Psoas muscle (tissue), 8 donors: ENCODE measurements at places on chromosomes 6 and 20. TPM values are rescaled to one million over a fixed set of nuclear protein-coding genes. Genes with fewer than 3 reads are reported as not detected.

The CSTF1 gene
- polyA plus RNA-seq: 12.1 TPM

DNA sequence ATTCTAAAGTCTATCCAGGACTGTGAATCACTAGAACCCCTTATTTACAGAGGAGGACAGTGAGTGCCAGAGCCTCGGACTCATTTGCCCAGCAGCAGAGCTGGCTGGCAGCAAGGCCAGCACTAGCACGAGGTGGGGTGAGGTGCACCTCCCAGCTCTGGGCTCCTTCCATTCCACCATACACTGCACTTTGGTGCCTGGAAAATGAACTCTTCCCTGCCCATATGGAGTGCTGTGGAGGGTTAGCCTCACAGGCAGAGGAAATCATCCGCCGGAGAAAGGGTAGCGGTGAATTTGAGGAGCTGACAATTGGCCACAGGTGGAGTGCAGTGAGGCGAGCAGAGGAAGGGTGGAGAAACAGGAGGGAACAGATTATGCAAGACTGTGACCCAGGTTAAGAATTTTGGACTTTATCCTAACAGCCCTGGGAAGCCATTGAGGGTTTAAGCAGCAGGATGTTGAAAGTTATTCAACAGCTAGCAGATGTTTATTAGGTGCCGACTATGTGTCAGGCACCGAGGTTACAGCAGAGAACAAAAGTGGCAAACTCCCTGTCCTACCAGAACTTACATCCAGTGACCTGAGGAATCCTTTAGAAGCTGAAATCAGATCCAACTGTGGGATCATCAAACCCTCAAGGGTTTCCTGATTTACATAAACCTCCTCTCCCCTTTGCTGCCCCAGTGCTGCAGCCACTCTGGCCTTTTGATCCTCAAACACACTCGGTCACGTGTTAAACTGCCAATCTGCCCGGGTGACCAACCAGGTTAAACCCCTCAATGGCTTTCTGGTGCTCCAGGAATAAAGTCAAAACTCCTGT is 6.2 kb downstream of the TRIM26 start:
- DNase-seq: no peak

DNA sequence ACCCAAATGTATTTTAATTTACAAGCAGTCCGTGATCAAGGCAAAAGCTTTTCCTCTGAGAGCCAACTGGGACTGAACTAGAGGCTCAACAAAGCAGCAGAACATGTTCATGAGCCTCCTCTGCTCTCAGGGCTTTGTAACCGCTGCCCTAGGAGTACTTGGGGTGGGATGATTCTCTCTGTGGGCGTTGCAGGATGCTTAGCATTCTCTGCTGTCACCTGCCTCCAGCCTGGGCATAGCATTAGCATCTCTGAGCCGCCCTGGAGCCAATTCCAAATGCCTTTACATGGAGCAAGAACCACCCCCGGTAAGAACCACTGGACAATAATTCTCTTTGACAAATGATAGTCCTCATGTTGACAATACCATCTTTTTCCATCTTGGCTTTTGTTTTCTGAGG is 237.6 kb upstream of the CDH4 start:
- no peak for DNase-seq

The TAF4 gene
- 2.8 TPM for polyA plus RNA-seq

- no peak for DNase-seq
These were observed 403.6 kb upstream of the GJE1 start for GRCh38 chr6:141729146-141729545.

DNA sequence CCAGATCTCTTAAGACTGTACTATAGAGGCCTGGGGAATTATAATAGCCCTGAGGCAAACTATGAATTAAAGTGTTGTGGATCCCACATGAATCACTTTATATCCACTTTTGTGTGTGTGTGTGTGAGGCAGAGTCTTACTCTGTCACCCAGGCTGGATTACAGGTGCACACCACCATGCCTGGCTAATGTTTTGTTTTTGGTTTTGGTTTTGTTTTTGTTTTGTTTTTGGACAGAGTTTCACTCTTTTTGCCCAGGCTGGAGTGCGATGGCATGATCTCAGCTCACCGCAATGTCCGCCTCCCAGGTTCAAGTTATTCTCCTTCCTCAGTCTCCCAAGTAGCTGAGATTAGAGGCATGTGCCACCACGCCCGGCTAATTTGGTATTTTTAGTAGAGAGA is 32.2 kb upstream of the MICB start:
- DNase-seq: no peak

- no peak for DNase-seq
These were observed 201.9 kb upstream of the CST7 start for GRCh38 chr20:24747010-24747712.

DNA sequence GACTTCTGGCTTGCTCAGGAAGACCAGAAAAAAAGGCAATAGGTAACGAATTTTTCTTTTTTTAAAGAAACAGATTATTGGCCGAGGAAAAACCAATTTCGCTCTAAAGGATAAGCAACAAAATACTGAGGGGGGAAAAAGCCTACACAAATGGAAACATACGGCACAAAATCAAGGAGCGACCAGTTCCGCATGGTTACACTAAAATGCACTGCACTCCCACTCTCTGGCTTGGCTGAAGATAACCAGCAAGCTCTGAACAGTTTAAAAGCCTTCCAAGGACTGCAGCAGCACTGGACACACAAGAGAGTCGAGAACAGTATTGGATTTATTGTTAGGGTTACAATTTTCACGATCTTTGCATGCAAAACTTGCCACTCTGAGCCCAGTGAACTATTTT is 881 bp upstream of the MAP7 start:
- no peak for DNase-seq

DNA sequence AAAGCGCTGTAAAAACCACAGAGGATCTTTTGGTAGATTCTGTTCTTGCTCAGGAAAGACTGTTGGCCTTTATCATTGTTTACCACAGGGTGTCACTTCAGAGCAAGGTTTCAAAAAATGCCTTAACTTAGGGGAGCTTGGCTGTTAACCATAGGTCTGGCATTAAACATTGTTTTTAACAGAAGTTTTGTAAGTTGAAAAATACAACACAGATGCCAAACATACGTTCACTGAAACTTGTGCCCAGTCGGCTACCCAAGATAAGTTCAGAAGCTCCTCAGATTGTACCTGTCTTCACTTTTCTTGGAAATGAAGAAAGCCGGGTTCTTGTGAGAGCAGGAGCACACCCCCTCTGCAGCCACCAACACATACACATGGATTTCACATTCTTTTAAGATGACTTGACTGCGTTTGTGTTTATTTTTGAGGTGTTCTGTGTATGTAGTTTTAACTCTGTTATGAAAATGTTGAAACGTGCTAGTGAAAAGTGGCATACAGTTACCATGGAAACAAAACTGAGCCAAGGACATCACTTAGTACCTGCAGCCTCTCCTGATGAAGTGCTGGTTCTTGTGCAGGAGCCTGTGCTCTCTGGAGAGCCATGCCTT is 64.9 kb downstream of the SYCP2L start:
- no peak for DNase-seq

The GSTA2 gene
- not detected for polyA plus RNA-seq

DNA sequence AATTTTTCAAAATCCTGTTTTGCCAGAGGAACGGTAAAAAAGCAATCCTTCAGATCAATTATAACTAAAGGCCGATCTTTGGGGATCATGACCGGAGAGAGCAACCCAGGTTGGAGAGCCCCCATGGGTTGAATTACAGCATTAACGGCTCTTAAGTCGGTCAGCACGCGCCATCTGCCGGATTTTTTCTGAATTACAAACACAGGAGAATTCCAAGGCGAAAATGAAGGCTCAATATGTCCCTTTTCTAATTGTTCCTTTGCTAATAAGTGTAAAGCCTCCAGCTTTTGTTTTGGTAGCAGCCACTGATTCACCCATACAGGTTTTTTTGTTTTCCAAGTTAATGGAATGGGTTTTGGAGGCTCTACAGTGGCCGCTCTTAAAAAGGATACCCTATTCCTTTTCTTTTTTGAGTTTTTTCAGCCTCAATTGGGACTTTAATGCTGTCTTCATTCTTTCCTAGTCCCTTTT is 16.9 kb upstream of the PTCRA start:
- no peak for DNase-seq

DNA sequence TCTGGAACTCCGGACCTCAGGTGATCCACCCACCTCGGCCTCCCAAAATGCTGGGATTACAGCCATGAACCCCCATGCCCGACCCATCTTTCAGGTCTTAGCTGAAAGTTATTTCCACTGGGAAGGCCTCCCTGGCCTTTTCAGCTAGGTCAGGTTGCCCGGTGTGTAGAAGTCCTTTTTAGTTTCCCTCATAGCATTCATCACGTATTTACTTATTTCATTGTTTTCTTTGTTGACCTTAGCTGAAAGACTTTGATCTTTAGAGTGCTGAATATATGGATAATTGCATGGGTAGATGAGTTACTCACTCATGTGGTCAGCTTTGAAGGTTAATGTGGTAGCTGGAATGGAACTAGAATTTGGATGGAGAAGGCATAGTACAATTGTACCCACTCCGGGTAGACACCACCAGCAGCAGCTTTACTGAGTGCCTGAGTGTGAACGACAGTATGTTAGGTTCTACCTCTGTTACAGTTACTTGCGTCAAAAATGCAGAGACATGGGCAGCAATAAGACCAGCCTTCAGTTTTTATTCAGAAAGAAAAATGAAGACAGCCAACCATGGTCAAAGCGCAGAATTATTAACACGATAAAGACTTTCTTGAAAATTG is 9.1 kb downstream of the KIZ start:
- no peak for DNase-seq

The TNF gene
- polyA plus RNA-seq: 0.09 TPM

The TULP4 gene
- 2.2 TPM for polyA plus RNA-seq

DNA sequence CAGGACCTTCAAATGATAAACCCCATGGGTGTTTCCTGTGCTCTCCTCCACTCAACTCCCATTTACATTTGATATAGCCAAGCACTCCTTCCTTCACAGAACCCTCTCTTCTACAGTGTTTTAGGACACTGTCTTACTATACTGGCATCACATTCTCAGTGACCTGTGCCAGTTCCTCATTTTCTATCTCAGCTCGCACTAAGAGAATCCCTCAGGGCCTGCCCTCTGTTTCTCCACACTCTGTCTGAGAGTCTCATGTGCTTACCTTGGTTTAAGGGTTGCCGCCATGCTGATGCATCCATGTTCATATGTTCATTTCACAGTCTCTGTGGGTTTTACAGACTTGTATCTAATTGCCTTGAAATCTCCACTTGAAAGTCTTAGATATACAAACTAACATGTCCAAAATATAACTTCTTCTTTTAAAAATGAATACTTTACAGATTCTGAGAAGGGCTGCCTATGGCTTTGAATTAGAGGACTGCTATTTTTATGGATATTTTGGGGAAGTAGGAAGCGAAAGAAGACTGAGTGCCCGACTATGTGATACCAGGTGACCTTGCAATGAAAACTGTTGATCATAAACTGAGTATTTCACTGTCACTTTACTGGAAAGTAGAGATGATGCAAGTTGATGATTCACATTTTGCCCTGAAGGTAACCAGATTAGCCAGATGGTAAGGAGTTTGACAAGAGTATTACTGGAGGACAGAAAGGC is 153.1 kb upstream of the SIM1 start:
- DNase-seq: no peak

The DEFB132 gene
- not detected for polyA plus RNA-seq

The PPDPF gene
- 142 TPM for polyA plus RNA-seq

The TRIM10 gene
- not detected for polyA plus RNA-seq

The COX4I2 gene
- 13.2 TPM for polyA plus RNA-seq

DNA sequence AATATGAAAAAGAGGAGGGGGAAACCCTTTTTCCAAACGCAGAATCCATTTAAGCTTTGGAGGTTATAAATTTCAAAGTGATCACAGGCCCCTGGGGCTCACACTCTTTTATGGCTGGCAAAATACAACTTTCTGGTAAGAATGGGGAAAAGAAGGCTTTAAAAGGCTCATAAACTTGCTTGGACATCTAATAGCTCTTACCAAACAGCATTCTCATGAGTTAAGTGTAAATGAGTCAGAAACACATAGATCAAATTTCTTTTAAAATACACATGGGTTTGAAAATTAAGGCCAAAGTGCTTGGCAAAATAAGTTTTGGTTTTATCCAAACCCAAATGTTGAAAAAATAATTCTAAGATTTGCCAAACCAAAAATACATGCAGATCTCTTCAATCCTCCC is 154.6 kb downstream of the SOBP start:
- DNase-seq: no peak

The KPNA5 gene
- 2.7 TPM for polyA plus RNA-seq

DNA sequence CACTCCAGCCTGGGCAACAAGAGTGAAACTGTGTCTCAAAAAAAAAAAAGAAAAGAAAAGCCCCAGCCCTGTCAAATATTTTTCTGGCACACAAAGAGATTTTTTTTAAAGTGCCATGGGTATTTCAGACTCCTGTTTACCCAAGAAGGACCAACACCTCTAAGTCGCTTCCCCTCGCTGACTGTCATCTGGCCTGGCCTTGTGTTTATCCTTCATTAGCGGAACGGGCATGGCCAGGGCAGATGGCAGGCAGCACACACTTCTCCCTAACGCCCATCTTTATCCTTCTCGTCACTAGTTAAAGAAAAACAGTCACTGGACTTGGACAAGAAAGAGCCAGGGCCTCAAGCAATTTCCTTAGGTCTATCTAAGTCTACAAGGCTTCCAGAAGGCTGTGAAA is 7.3 kb upstream of the CBFA2T2 start:
- DNase-seq: no peak

The HAO1 gene
- not detected for polyA plus RNA-seq

The KHDC1L gene
- polyA plus RNA-seq: not detected

GRCh38 chr20:31945319-31945718 is 6.5 kb downstream of the PDRG1 start:
- no peak for DNase-seq

DNA sequence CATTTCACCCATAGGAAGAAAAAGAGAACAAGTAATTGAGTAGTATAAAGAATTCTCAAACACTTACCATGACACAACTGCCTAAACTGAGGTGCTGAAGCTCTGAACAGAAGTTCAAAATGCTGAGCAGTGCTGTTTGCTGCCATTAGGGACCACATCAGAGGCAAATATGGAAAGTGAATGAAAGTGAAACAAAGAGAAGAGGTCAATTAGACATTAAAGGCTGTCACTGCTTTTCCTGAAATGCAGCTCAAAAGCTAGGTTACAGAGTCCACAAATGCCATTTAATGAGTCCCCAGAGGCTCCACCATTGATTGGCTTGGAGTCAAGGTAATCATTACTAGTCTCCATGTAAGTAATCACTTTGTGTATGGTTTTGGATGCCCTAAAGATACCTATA is 46.1 kb downstream of the POU3F2 start:
- no peak for DNase-seq

DNA sequence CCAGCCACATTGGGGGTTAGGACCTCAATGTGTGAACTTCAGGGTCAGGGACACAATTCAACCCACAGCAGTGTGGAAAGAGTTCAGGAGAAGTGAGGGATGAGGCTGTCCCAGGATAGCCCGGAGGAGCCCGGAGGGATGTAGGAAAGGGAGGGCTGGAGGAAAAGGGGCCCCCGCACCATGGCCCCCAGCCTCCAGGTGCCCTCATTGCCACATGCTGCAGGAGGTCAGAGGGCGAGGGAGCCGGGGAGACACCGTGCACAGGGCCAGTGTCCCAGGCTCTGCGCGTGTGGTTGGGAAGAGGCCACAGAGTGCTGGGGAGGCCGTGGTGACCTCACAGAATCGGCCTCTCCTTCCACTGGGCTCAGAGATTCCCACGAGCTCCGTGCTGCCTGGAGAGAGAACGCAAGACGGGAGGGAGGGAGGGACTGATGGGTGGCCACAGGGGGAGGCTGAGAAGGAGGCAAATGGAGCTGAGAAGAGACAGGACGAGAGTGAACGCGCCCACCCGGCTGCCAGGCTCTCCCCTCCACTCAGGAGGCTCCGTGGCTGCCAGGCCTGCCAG is 215.1 kb downstream of the DLL1 start:
- DNase-seq: no peak

The NKAPL gene
- 8.1 TPM for polyA plus RNA-seq

- no peak for DNase-seq
These were observed 45.4 kb downstream of the TULP4 start for GRCh38 chr6:158357570-158358216.

The CCND3 gene
- 29.1 TPM for polyA plus RNA-seq
